ENCODE measurements at places on chromosomes 7 and 10.

DNA sequence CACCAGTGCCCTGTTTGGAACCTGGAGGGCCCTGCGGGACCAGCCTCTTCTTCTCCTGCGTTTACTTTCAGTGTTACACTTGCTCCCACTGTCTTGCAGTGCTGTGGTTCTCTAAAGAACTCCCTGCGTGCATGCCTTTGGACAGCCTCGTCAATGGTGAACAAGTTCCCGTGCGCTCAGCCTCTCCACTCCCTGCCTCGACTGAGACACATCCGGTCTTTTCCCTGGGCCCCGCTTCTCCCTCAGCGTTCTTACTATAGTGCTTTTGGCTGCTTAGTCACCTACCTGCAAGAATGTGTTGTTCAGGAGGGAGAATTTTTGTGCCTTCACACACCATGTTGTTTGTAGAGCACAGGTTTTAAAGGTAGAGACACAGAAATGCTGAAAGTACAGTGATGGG is 520.7 kb upstream of the MKI67 start:
- DNase-seq, result no peak

DNA sequence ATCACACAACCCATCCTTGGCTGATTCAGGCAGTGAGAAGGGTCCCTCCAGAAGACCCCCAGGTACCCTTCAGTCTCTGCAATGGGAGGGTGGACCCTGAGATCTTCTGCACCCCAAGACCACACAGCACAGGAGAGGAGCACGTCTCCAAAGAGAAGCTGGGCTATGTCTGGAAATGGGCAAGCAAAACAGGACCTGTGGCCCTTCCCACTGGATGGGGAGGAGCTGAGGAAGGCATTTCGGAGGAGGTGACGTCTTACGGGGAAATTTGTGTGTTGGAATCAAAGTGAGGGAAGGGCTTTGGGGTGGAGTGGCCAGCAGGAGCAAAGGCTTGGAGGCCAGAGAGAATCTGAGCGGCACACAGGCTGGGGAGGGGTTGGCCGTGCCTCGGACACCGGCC is 16.5 kb downstream of the GRIFIN start:
- DNase-seq, result no peak

DNA sequence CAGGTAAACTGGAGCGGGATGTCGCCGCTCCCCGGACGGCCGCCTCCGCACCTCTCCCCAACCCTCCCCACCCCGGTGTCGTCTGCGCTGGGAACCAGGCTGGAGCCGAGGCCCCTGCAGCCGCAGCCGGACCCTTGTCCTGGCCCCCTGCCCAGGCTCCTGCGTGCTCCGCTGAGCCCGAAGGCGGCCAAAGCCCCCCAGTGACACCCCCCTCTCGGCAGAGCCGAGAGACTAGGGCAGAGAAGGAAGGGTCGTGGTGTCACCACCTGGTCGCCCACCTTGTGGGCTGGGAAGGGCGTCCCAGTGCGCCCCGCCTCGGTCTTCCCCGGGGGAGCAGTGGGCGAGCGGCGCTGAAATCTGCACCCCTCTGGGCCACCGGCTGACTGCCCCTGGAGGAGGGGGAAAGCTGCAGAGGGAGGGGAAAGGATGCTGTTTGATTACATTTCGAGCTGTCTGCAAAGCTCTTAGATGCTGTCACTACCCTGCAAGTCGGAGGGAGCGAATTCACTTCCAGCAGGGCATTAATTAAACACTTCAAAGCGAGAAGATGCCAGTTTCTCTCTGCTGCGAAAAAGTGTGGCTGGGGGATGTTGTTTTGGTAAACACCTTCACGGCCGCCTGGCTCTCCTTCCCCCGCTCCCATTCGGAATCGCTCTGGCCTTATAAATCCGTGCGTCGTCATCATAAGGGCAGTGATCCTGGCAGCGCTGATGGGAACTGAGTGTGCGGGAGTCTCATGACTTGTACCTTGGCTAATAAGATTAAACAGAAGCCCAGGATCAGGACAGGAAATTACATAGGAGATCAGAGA is 622 bp downstream of the DYNC1I1 start:
- DNase-seq, result no peak

DNA sequence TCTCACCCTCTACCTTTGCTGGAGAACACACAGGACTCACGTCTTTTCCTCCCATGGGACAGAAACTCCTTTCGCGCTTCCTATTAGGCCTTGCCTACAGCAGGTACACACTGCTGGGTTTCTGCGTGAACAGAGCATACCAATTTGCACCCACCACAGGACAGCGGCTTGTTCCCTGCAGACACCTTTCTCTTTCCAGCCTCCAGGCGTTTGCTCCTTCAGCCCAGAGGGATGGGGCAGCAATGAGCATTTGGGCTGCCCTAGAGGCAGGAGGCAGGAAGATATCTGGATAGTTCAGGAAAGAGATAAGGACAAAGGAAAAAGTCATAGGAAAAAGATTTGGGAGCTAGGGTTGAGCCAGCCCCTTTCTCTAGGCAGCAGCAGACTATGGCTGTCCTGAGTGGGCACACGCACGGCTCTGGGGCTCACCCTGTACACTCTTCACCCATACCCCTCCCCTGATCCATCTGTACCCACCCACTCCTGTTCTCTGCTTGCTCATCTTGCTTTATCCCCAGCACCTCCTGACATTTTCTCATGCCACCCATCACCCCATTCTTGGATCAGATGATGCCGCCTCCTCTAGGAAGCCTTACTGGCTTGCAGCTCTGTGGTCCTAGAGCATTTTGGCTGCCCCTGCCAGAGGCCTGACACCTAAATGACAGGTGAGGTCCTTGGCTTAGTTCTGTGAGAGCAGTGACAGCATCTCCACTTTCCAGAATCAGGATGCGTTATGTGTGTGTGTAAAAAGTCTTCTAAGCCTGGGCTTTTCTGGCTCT is 40.7 kb upstream of the SPDYE3 start:
- no peak for DNase-seq

- no peak for DNase-seq
Measured at GRCh38 chr10:122142641-122143237, 128.4 kb upstream of the BTBD16 start.

GRCh38 chr10:114485696-114486400 is 81.5 kb upstream of the AFAP1L2 start:
- no peak for DNase-seq

- DNase-seq, result no peak
Measured at GRCh38 chr10:3784510-3785250, at the start of gene KLF6. Gene KLF6 (minus strand): TSS chr10:3785209. CDS start chr10:3785014, 195 bp downstream.

GRCh38 chr10:60376221-60377041 is 13.2 kb downstream of the ANK3 start:
- DNase-seq, result no peak

All from HS-5 (cell line).